HS-27A (cell line): ENCODE measurements at places on chromosomes 4 and X.

DNA sequence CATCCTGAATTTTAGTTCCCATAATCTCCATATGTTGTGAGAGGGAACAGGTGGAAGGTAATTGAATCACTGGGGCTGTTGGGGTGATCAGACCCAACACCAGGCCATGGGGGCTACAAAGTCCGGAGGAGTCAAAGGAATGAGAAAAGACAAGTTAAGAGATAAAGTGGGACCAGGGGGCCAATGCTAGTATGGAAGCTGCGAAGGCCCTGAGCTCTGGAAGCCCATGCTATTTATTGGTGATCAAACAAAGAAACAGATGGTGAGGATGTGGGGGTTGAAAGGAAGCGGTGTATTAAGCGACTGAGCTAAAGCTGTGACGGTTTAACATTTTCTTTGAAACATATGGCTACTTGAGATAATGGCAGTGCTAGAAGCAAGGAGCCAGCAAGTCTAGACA is 132.8 kb downstream of the PDGFC start:
- DNase-seq, result no peak

DNA sequence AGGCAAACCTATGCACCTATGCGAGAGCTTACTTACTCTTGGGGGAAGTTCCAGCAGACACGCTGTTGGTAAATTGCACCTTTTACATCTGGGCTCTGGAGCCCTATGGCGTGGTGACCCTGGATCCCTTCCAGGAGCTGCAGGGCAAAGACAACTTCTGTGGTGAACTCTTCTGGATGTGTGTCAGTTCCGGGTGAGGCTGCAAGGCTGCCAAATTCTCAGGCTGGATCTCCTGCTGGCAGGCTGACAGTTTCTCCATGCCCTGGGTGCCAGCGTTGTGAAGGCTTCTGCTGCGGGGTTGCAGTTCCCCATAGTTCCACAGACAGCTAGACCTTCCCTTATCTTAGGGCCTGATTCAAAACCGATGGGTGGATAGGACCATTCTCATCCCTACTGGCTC is 37.9 kb downstream of the RAP2C start:
- no peak for DNase-seq

DNA sequence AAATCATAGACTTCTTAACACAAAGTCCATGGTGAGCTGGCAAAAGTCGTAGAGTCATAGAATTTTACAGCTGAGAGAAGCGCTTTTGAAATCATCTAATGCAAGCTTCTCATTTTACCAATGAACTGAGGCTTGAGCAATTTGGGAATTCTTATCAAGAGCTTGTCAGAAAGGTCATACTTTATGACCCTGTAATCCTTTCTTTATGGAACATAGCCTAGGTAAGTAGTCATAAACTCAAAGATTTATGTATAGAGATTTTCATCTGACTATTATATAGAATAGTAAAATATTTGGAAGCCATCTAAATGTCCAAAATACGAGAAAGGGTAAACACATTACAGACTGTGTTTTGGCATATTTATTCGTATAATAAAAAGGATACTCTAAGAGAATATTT is 563.5 kb downstream of the PCDH7 start:
- DNase-seq, result no peak

DNA sequence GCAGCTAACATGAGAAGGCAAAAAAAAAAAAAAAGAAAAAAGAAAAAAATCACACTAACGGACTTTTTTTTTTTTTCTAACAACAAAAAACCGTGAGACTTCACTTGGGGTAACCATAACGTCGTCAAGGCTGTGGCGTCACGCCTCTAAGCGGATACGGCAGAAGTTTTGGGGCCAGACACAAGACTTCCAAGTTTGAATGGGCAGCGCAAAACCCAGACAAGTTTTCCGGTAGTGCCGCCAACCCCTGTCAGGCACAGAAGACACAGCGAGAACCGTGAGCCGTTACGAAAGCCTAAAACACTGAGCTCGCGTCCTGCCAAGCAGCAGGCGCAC is 556 bp upstream of the SMARCA5 start:
- DNase-seq, result no peak

- no peak for DNase-seq
Observed at GRCh38 chr4:136768925-136769275, 763.4 kb downstream of the PCDH18 start.

GRCh38 chrX:154873329-154873728 is 12.8 kb upstream of the F8A1 start:
- DNase-seq, result no peak

- DNase-seq, result no peak
Observed at GRCh38 chr4:159906517-159906916, 803.6 kb downstream of the RAPGEF2 start.

- peak; percentile 22 for DNase-seq
Observed at GRCh38 chr4:83012200-83012686, 1.6 kb upstream of the LIN54 start.

DNA sequence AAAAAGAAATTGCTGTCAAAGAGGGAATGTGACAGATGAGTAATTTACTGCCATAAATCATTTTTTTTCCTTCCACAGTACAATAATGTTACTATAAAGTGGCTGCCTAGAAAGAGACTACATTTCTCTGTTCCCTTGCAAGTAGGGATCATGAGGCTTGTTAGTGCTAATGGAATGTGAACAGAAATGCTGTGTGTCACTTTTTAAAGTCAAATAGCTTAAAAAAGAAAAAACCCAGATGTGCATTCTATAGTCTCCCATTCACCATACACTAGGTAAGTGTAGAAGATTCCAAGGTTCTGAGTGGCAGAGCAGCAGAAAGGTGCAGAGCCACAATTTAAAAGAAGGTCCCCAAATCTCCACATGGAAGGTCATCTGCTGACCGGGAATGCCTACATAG is 328.4 kb downstream of the CAMK2D start:
- no peak for DNase-seq

DNA sequence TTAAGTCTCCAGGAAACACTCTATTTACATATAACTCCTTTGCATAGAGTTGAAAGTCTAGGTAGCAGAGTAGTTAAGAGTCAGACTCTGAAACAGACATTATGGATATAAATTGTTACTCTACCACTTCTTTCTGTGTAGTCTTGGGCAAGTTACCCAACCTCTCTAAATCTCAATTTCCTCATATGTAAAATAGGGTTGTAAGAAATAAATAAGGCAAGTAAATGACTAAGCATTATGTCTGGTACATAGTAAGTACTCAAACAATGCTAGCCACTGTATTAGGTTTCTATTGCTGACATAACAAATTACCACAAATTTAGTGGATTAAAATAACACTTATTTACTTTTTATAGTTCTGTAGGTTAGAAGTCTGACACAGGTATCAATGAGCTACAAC is 394.1 kb downstream of the PRDM5 start:
- no peak for DNase-seq

DNA sequence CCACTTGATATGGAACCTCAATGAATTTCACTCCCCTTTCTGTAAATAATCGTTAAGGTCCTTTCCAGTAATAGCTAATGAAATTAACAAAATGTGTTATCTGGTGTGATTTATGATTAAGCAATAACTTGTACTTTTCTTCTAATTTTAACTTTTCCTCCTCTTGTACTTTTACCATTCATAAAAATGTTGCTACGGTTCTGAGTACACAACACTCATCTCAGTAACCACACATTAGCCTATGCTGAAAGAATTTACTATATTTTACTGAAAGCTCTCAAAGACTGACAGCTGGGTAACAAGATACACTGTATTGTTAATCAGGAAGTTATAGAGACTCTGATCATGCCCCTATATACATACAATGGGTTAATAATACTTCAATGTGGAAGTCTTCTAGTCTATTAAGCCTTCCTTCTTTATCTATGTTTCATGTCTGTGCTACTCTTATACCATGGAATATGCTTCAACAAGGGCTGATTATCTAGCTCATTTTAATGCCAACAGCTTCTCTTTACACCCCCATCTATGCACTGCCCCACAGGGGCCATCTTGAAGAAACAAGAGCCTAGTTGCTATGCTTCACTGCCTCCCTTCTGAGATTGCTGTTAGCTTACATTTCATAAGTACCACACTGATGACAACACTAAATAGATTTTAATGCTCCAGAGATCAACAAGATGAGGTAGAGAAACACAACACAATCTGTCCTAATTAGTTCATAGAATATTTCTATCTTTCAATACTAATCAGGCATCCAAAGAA is 39.1 kb downstream of the LAMP2 start:
- no peak for DNase-seq
